Breast epithelium (tissue), 4 donors: ENCODE measurements at places on chromosomes 7 and 10. TPM values are rescaled to one million over a fixed set of nuclear protein-coding genes. Genes with fewer than 3 reads are reported as not detected.

Gene AKR1C1
- total RNA-seq = 31.5 TPM

Gene SAMD9
- total RNA-seq = 5.6 TPM

Gene CYP3A4
- 0.59 TPM for total RNA-seq

- no peak for DNase-seq
Observed at GRCh38 chr7:7568553-7568952, 1.9 kb downstream of the MIOS start.

GRCh38 chr7:64630496-64630895 is 35.4 kb upstream of the ZNF107 start:
- DNase-seq = no peak

DNA sequence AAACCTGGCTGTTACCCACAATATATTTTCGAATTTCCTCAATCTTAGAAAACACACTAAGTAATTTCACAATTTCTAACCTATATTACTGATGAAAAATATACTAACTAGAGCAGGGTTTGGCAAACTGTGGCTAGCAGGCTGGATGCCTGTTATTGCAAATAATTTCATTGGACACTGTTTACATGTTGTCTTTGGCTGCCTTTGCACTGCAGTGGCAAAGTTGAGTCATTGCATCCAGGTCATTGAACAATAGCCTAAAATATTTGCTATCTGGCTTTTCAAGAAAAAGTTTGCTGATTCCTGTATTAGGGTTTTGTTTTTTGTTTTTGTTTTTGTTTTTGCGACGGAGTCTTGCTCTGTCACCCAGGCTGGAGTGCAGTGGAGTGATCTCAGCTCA is 47.2 kb downstream of the KIF11 start:
- DNase-seq = no peak

Gene NUPR2
- total RNA-seq = 10.1 TPM

DNA sequence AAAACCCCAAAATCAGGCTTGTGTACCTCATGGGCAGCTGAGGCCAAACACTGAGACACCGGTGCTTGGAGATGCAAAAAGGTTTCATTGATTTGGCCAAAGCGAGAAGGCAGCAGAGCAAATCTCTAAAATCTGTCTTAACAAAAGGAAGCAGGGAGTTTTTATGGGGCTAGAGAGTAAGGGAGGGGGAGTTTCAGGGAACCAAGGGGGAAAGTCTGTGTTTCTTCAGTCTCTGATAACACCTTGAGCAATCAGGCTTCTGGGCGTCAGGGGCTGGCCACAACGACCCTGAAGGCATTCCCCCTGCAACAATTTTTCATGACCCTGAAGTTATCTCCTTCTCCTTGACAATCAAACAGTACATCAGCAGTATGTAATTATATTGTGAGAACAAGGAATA is 2.7 kb upstream of the ZNF786 start:
- no peak for DNase-seq

- DNase-seq = no peak
Observed at GRCh38 chr7:16409777-16410176, 11.6 kb downstream of the CRPPA start.

Gene TMEM130
- total RNA-seq = not detected

DNA sequence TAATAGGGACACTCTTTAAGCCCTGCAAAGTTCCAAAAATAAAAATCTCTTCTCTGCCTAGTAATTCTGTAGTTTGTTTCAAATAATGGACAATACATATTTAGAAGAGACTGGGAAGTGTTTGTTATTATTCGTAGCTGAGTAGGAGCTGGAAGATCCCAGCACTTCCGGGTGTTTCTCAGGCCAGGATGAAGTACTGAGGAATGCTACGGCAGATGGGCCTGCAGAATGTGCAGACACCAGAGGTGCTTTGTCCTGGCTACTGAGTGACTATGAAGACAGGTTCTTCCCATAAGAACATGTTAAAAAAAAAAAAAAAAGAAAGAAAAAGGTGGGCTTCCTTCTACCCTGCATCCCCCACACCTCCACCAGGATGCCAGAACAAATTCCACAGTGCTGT is 36.1 kb downstream of the ETV1 start:
- no peak for DNase-seq

- DNase-seq = no peak
Observed at GRCh38 chr10:132037676-132037975, 28.1 kb upstream of the JAKMIP3 start.

Gene GBX1
- total RNA-seq = not detected

DNA sequence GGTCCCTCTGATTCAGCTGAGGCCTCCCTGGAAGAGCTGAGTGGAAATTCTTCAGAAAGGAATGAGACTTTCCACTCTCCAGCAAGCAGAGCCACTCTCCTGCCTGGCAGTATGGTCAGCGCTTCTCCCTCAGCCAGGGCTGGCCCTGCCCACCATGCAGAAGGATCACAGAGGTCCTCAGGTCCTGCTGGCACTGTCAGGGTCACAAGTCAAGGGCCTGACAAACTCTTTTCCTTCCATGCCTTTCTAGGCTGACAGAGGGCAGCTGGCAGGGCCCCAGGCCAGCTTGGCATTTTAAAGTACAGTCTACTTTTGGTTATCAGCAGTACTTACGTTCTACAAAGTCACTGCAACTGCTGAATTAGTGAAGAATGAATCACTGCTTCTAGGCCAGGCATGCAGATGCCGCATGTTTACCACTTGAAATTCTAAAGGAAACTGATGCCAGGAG is 119.3 kb upstream of the FRMD4A start:
- DNase-seq = no peak

DNA sequence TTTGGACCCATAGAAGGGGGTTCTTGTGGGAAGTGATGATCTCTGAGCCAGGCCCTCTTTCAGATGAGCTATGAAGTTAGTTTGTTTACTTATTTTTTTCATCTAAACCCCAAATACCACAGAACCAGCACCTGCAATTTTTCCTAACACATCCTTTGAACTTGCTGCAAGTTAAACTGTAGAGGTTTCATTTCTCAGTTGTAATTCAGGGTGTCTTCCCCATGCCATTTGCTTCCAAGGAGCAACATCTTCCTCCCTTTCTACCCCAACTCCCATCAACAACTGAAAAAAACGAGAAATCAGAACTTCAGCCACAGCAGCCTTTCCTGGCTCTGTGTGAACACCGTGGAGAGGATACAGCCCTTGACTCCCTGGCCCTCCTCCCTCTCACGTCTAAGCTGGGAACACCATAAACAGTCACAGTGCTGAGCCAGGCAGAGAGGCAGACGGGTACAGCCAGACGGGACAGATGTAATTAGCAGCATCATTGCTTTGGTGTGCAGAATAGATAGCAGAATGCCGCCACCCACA is 63.6 kb downstream of the RGS10 start:
- DNase-seq = no peak

GRCh38 chr7:32104766-32105165 is 34.6 kb upstream of the PDE1C start:
- DNase-seq = no peak

DNA sequence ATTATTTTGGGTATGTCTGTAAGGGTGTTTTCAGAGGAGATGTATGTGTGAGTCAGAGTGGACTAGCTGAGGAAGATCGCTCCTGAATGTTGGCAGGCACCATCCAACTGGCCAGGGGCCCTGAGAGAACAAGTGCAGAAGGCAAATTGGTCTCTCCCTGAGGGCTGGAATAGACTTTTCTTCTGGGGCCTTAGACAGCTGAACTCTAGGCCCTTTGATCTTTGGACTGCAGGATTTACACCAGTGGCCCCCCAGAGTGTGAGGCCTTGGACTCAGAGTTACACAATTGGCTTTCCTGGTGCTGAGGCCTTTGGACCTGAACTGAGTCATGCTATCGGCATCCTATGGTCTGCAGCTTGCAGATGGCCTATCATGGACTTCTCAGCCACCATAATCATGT is 217.2 kb downstream of the REEP3 start:
- DNase-seq = no peak

Gene FAM24B
- 3.7 TPM for total RNA-seq

- DNase-seq = no peak
Observed at GRCh38 chr7:66910789-66911188, 10.2 kb upstream of the TMEM248 start.

- no peak for DNase-seq
Observed at GRCh38 chr10:93287775-93288174, 194.4 kb downstream of the MYOF start.

- no peak for DNase-seq
Observed at GRCh38 chr7:7237201-7237977, 55.0 kb downstream of the C1GALT1 start.

GRCh38 chr7:77393261-77393660 is 22.9 kb downstream of the GSAP start:
- DNase-seq = no peak

Gene GATAD1
- 74.9 TPM for total RNA-seq

Gene EFCAB10
- not detected for total RNA-seq

DNA sequence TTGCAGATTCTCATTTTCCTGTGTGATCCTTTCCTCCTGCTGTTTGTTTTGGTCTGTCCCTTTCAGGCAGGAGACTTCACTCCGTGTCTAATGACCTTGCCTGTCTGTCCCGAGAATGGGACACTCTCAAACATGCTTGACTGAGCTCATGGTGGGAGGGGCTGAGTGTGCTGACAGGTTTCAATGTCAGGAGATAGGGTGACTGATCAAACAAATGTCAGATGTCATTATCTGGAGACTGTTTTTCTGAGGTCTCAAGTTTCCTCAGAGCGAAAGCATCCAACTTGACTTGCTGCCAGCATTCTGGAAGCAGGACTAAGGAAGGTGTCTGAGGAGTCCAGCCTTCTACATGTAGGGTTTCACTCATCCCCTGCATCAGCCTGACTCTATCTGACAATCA is 228.8 kb upstream of the KIAA1217 start:
- no peak for DNase-seq

DNA sequence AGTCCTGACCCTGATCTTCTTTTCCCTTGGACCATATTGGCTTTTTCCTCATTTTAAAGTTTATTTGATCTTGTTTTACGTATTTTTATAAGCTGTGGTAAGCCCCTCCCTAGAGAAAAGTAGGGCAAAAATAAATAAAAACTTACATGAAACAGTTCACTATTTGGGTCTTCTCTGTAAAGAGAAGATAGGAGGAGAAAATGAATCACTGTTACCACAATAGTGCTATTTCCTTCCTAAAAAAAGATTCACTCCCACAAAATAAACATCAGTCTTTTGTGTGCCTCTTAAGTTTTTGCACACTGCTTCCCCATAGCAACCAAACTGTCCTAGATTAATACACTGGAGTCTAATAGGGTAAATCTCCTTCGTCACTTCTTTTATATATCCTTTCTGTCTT is 1.4 kb upstream of the SVIL start:
- no peak for DNase-seq
